ENCODE measurements at places on chromosomes 1 and 21. TPM values are rescaled to one million over a fixed set of nuclear protein-coding genes. Genes with fewer than 3 reads are reported as not detected.
A peak's percentile ranks its signal among the peaks of the same experiment; 100 is the strongest.

NSUN4 gene
- 14.1 TPM for total RNA-seq

RNU1-4 gene
- 6,072 TPM for total RNA-seq

DNA sequence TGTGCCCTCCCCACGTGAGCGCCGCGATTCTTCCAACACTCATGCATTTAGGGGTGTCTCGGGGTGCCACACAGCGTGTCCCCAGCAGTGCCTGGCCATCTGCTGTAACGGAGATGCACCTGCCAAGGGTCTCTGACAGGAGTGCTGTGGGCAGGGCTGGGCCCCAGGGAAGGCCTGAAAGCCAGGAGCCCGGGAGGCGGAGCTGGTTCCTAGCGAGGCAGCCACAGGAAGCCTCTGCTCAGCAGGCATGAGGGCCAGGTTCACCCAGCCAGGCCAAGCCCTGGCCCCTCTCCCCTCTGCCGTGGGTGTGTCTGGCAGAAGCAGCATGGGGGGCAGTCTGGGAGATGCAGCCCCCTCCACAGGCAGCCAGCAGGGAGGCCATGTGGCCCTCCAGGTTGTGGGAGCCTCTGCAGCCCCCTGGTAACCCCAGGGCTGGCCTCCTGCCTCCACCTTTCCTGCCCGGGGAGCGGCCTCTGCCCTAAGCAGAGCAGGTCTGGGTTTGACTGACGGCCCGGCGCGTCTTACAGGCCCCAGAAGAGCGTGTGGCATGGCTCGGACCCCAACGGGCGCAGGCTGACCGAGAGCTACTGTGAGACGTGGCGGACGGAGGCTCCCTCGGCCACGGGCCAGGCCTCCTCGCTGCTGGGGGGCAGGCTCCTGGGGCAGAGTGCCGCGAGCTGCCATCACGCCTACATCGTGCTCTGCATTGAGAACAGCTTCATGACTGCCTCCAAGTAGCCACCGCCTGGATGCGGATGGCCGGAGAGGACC lies 30.4 kb downstream of the SLC19A1 start:
- H3K27ac ChIP-seq, result no peak overlapping the region
- H3K4me3 ChIP-seq, result no peak overlapping the region
- peak; percentile 10 for DNase-seq
- H3K4me1 ChIP-seq, result no peaks in the 10 kb centered on the region
- H3K36me3 ChIP-seq, result peaks cover 35% of the 10 kb centered on the region

DNA sequence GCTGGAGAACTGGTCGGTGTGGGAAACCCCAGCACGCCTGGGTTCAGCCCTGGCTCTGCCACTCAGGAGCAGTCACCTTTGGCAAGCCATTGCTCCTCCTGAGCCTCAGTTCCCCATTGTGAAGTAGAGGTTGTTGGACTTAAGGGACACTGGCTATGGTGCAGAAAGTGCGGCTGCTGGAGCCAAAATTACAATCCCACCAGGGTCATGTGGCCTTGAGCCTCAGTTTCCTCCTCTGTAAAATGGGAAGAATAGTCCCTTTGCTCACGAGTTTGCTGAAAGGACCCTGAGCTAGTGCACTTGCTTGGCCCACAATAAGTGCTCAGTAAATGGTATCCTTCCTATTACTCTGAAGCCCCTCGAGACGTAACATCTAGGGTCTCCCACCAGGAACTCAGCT lies 14.6 kb upstream of the TAS1R2 start:
- H3K4me3 ChIP-seq, result no peak overlapping the region
- peaks cover 9% of the 10 kb centered on the region for H3K4me1 ChIP-seq
- peaks cover 2% of the 10 kb centered on the region for H3K27me3 ChIP-seq
- H3K27ac ChIP-seq, result no peak overlapping the region

GRCh38 chr1:178768423-178768822 lies 43.4 kb downstream of the RALGPS2 start:
- H3K4me3 ChIP-seq, result no peak overlapping the region
- H3K27ac ChIP-seq, result no peak overlapping the region
- H3K36me3 ChIP-seq, result no peaks in the 10 kb centered on the region
- H3K4me1 ChIP-seq, result no peaks in the 10 kb centered on the region
- no peak for DNase-seq
